ENCODE measurements at places on chromosomes 11 and 22.

- no peak for DNase-seq
Observed at GRCh38 chr11:118623269-118623655, 15.8 kb downstream of the PHLDB1 start.

DNA sequence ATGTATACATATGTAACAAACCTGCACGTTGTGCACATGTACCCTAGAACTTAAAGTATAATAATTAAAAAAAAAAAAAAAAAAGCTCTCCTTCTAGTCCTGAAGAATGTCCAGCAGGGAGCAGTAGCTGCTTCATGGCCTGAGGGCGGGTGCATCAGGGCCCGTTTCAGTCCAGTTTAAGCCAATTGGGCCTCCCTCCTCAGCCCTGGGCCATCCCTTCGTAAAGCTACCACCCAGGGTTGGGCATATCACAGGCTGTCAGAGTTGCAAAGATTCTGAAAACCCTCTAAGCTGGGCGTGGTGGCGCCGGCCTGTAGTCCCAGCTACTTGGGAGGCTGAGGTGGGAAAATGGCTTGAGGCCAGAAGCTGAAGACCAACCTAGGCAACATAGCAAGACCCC is 5.4 kb downstream of the TMPRSS13 start:
- DNase-seq = no peak

DNA sequence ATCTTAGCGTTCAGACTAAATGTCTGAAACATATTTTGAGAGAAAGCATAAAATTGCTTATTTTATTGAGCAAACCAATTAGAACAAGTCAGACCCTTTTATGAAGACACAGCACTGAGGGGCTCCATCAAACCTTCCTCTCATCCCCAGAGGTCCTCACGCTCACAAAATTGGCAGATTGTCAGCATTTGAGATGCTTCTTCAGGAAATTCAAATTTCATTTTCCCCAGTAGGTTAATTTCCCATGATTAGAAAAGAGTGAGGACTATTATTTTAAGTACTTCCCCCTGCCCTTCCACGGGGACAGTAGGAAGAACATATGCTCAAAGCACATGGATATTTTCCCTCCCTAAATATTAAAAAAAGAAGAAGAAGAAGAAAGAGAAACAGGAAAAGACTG is 851.8 kb downstream of the BRD1 start:
- DNase-seq = no peak

DNA sequence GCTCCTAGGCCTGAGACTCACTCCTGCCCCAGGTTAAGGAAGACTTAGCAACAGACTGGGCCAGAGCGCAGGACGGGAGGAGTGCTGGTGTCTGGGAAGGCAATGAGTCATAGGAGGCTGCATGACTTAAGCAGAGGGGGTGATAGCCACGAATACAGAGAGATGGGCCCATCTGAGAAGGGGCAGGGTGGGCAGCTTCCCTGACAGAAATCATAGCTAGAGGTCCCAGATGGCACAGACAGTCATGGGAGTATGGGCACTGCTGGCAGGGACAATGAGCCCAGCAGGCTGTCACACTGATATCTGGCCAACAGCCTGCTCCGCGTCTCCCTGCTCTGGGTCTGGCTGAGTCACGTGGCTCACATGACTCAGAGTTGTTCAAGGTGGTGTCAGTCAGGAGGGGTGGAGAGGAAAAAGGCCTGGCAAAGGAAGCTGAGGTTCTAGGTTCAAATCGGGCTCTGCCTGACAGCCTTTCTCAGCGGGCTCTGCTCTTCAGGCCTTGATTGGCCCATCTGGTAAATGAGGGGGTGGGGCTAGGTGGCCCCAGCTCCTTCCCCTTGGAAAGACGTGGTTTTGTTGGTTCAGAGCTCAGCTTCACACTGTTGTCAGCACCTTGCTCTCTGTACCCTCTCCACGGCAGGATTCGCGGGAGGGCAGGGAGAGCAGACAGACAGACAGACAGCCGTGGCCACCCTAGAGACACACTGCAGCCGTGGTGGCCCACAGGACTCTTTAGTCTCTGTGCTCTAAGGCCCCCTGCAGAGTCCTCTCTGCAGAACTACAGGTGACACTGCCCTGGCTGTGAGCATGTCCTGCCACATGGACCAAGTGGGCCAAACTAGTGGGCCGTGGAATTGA is 47.8 kb downstream of the DBX1 start:
- no peak for DNase-seq

- no peak for DNase-seq
Observed at GRCh38 chr11:111045874-111046273, 199.7 kb upstream of the POU2AF2 start.

- DNase-seq = no peak
Observed at GRCh38 chr22:40594924-40595323, 41.6 kb downstream of the MRTFA start.

DNA sequence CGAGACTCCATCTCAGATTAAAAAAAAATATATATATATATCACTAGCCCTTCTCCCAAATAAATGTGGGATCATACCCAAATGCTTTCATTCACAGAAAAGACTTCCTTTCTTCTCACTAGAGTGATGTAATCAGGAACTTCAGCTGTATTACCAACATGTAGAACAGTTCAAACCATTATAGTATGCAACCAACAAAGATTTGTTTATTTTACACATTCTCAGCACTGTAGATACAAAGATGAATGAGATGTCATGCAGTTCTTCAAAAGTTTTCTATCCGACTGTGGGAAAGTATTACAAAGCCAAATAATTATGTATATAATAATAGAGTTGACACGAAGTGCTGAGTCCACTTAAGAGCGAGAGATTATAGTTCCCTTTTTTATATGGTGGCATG is 22.2 kb upstream of the ZNF143 start:
- no peak for DNase-seq

DNA sequence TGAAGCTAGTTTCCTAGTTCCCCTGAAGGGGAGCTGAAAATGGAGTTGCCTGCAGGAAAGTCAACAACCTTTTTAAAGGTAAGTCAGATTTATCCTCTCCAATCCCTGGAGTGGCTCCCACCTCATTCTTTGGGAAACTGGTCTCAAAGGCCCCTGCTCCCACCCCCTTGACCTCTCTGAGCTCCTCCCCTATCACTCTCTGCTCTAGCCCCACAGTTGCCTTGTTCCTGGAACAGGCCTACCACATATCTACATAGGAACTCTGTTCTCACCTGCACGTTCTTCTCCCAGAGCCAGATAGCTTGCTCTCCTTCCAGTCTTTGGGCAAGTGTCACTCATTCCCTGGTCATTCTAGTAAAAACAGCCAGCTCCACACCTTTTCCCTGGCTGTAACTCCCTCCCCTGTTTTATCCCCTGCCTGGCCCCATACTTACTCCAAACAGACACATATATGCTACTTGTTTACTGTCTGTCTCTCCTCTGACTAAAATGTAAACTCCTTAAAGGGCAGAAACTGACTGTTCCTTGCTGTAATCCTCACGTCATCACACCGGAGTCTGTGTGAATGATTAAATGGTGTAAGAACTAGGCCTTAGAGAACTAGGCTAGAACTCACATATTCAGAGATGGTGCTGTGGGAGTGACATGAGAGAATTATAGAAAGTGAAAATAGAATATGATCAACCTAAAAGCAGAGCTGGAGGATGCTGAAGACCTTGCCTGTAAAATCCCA is 53.3 kb downstream of the TCF20 start:
- no peak for DNase-seq

- peak; percentile 28 for DNase-seq
Observed at GRCh38 chr11:69301455-69302401, 7.8 kb downstream of the MYEOV start.

DNA sequence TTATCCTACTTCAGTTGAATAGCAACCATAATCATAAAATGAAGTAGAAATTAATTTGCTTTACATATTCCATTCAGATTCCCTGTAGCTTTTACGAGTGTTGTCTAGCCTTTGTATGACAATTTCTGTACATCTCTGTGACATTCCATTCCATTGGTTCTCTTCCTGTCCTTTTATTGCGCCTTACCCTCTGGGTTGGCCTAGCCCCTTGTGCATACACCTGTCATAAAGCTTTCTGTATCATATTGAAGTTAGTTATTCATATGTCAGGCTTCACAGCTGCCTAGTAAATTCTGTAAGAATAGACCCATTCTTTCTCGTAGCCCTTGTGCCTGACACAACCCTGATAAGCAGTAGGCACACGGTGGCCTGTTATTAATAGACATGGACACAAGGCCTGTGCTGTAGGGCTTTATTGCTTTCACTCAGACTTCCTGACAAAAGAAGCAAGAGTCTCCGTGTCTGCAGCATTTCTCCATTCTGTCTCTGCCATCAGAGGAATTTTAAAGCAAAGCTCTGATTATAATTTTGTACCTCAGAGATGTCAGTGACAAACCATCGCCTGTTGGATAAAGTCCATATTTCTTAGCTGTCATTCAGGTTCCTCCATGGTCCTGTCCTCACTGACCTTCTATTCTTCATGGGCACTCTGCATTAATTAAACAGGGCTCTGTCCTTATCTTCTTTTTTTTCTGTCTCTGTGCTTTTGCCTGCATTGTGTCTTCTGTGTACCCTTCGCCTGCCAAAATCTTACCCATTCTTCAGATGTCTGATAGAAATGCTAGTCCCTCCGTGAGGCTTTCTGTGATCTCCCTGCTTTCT is 49.4 kb downstream of the BID start:
- DNase-seq = no peak

DNA sequence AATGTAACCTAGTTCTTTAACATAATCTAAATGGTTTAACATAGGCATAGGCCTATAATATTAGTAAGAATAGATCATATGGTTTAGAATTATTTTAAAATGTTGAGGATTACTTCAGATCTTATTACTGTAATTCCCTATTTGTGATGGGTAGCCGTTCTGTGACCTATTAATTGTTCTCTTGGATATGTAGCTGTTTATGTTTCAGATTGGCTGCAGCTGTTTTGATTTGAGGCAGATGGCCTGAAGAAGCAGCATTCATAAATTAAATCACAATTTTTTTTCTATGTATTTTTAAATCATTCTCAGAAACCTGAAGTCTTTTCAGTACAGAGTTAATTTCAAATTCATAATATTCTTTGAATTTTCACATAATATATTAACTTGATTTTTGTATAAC is 104.5 kb downstream of the PDE3B start:
- no peak for DNase-seq

- DNase-seq = peak; percentile 64
Observed at GRCh38 chr22:35231585-35232084, 25.7 kb upstream of the HMGXB4 start.

DNA sequence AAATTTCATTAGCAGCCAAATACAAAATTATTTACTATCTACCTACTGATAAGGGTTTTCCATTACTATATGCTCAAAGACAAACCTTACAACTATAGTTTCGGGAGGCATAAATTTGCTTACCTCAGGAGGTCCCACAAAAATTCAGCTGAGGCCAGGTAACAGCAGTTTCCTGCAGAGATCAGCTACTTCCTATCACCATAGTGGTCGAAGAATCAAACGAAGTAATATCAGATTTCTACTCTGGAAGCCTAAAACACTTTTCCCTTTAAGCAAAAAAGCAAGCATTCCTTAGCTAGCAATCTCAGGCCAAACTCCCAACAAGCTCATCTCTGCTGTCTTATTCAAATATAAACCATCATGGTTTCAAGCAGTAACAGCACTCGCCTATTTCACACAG is 3.1 kb downstream of the NAP1L4 start:
- DNase-seq = no peak

DNA sequence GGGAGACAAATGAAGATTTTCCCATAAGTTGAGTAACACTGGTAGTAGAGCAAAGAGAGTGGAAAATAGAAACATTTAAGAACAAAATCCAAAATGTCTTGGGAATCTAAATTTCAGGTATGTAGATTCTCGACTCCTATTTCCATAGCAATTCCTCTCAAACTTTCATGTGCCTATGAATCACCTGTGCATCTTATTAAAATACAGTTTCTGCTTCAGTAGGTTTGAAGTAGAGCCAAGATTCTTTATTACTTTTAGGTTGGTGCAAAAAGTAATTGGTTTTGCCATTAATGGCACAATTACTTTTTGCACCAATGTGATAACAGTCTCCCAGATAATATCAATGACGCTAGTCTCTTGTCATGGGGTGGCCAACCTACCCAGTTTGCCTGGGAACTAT is 115.3 kb upstream of the SLC5A12 start:
- DNase-seq = no peak

- no peak for DNase-seq
Observed at GRCh38 chr22:20811971-20812660, 38.2 kb downstream of the SERPIND1 start.
